ENCODE measurements at places on chromosomes 11 and 22.

GRCh38 chr22:46749682-46750529, 11.9 kb upstream of the CERK start:
- DNase-seq: no peak

GRCh38 chr22:44314425-44315067, 1.8 kb upstream of the SHISAL1 start:
- DNase-seq: no peak

DNA sequence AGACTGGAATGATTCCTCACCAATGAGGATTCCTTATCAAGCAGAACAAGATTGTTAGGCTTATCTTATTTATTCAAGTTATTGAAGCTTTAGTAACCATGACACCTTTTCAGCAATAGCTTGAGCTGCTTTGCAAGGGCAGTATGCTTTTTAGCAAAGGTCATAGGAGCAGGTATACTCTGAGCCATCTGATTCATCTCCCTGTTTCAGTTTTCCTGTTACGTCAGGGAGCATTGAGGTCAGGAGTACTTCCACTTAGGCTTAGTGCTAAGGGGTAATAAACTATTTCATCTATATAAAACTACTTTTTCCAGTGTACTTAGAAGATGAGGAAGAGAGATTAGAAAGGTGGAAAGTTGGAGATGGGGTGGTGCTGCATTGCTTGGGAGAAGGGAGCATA, 17.7 kb upstream of the ANKRD42 start:
- DNase-seq: no peak

- DNase-seq: no peak
Measured at GRCh38 chr11:113538451-113539412, 63.5 kb upstream of the DRD2 start.

- no peak for DNase-seq
Measured at GRCh38 chr22:36578619-36579018, 49.7 kb upstream of the EIF3D start.

- no peak for DNase-seq
Measured at GRCh38 chr22:25940479-25940878, 198.5 kb downstream of the MYO18B start.

DNA sequence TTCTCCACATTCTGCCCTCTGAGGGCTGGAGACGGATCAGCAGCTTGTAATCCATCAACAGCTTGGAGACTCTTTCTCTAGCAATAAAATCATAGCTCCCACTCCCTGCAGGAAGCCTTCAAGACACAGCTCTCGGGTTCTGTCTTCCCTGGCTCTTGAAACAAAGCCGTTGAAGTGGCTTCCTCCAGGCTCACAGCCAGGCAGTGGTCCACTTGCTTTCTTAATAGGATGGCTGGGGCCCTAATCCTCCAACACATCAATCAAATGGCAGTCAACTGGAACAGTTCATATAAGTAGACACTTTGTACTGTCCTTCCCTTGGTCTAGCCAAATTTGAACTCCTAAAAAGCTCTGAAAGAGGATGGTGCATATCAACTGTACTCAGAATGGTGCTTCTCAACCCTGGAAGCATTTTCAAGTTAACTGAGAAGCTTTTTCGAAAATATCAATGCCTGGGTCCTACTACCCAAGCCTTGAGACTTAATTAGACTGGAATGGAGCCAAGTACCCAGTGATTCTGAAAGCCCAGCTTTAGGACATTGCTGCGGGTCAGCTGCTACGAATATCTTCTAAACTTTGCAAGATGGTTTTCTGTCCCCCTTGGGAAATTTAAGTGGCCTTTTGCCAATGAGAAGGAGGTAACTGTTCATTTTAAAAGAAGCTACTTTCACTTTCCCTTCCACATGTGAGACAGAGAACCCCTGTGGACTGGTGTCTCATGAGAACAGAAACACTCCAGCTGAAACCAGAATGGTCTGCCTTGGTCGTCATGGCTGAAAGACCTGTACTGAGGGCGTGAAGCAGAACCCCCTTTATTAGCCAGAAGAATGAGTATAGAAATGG, 74.7 kb downstream of the SC5D start:
- DNase-seq: no peak

GRCh38 chr11:79352349-79352703, 88.5 kb downstream of the TENM4 start:
- no peak for DNase-seq

- no peak for DNase-seq
Measured at GRCh38 chr11:32960553-32961164, 55.0 kb upstream of the DEPDC7 start.

- DNase-seq: no peak
Measured at GRCh38 chr11:74538680-74539079, 45.2 kb upstream of the LIPT2 start.

DNA sequence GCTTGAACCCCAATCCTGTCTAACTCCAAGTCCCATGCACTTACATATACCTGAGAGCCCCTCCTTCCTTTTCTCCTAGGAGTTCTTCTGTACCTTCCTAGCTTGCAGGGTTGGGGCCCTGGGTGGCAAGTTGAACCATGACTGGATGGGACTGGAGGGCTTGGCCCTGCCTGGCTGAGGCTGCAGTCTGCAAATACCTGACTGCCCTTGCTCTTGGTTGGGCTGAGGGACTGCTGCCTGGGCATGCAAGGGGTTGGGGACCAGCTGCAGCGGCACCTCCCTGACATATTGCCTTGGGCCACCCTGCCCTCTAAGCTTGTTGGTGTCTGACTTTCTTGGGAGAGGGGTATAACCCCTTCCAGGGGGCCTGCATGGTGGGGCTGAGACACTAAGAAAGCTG, 9.8 kb upstream of the SLC39A13 start:
- DNase-seq: no peak

GRCh38 chr22:16955678-16956210, 52.3 kb downstream of the GAB4 start:
- no peak for DNase-seq

GRCh38 chr22:39021552-39022250, 774 bp downstream of the APOBEC3D start:
- DNase-seq: no peak

DNA sequence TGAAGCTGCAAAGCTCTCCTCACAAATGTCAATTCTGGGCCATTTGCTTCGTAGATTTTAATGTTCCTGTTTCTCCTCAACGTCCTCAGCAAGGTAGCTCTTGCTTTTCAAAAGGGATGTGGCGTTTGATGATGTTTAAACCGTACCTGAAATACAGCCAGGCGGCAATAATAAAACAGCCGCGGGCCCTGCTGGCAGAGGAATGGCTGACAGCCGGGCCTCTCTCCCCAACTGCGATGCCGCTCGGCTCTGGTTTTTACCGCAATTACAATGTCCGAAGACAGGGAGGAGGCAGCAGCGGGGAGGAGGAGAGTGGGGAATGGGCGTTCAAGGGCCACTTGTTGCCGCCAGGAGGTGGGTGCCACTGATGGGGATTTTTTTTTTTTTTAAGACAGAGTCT, 27.5 kb downstream of the MACROD1 start:
- no peak for DNase-seq

DNA sequence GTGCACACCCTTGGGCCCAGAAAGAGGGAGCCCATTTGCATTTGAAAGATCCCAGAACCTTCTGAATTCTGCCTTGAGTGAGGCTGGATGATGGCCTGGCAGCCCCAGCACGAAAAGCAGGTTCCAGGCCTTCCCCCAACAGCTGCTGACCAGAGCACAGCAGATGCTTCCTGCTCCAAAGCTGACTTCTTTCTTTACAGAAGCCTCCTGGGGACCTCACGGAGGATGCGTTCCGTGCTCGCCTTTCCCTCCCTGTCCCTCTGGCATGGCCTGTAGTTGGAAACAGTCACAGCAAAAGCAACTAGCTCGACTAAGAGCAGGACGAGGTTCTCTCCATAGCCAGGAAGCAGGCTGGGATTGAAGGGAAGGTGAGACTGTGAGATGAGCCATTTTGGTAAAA, 107.7 kb upstream of the B3GAT1 start:
- DNase-seq: no peak

- DNase-seq: no peak
Measured at GRCh38 chr11:62726156-62726914, 922 bp downstream of the HNRNPUL2 start.

GRCh38 chr11:45264839-45265515, 21.2 kb downstream of the SYT13 start:
- no peak for DNase-seq

DNA sequence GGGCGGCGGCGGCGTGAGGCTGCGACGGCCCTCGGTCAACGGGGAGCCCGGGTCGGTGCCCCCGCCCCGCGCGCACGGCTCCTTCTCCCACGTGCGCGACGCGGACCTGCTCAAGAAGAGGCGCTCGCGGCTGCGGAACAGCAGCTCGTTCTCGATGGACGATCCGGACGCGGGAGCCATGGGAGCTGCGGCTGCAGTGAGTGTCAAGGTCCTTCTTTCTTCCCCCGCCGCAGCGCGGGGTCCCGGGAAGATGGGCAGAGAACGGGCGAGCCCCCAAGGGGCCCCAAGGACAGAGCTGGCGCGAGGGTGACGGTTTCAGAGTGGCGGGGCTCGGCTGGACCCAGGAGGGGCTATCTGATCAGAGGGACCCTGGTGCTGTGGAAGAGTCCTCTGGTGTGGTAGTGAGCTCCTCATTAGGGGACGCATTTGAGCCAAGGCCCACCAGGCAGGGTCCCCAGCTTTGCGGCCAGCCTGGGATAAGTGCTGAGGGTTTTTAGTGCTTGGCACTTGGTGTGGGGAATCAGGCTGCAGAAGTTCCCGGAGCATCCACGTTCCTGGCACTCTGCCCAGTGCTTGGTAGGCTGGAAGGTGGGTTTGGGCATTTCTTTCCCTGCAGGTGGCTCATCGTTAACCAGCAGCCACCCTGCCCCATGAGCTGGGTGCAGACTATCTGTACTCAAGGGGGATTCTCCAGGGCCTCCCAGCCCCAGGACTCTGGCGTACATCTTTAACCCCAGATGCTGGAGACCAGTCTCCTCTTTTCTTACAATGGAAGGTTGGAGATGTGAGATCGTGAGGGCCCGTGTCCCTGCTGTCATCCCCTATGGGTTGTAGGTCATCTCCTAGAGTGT, 9.8 kb downstream of the EHBP1L1 start:
- DNase-seq: no peak

DNA sequence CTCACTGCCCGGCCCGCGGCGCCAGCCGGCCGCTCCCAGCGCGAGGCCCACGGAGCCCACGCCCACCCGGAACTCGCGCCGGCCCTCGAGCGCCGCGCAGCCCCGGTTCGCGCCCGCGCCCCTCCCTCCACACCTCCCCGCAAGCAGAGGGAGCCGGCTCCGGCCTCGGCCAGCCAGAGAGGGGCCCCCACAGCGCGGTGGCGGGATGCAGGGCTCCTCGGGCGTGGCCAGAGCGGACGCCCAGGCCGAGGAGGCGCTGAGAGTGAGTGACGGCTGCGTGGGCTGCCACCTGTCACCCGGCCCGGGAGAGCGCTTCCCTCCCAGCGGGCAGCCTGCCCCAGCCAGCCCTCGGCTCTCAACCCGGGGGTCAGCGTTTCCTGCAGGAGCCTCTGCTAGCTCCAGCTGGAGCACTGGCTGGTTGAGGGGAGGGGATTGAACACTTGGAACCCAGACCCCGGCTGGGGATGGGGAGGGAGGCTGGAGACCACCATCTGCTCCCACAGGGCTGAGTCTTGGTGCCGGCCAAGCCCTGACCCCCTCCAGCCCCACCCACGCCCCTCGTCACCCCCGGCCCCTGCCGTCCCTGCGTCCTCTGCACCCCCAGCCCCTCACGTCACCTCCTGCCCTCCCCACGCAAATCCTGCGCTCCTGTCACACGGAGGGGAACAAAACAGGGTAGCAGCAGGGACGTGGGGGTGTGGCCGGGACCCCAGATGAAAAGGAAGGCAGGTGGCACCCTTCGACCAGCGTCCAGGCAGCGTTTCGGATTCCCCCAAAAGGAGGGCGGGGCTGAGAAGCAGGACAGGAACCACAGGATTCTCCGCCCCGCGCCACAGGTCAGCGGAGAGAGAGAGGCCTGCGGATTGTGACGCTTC, 157.0 kb downstream of the BRD1 start:
- no peak for DNase-seq

DNA sequence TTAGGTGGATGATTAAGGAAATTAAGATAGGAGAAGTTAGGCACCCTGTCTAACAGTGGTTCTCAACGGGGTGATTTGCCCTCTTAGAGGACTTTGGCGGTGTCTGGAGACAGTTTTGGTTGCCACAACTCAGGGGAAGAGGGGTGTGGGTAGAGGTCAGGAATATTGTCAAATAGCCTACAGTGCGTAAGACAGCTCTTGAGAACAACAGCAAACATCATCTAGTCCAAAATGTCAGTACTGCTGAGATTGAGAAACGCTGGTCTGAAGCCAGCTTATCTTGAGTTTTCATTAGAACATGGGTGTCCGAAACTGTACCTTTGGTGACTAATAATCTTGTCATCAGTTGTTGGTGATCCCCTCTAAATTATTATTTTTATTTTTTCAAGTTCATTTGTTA, 38.4 kb downstream of the CECR2 start:
- no peak for DNase-seq

DNA sequence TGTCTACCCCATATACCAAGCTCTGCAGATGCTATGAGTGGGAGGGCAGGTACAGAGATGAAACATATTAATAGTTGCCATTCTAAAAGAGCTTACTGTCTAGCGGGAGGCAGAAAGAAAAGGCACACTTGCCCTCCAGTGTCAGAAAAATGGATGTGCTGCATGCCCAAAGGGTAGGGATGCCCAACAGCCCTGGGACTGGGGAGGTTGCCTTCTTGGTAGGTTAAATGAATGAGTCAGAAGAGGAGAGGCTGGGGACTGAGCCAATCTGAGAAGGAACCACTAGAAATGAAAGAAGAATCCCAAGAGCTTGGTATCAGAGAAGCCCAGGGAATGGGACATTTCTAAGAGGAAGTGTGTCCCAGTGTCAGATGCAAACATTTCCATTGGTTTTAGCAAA, 1.2 kb downstream of the BIRC3 start:
- DNase-seq: peak; percentile 31

DNA sequence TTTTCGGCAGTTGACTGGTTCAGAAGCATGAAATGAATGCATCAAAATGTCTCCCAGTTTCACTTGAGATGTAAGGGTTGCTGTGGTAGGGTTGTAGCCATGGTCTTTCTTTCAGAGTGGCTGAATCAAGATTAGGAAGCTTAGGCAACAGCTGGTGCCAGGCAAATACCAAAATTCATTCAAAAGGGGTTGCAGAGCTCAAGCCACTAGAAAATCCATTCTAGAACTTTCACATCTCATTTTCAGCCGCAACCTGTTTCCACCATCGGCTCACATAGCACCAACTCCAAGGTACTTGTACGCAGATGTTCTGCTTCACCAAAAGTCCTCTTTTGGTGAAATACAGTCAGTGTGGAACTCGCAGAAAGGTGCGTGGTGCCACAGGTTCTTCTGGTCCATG, 40.5 kb upstream of the STK33 start:
- no peak for DNase-seq

- no peak for DNase-seq
Measured at GRCh38 chr11:126105748-126106080, 43.0 kb upstream of the CDON start.

GRCh38 chr22:26643418-26644100, 13.8 kb upstream of the MIAT start:
- no peak for DNase-seq

All from activated CD4-positive, CD25-positive, alpha-beta regulatory T cell (primary cell).